IPS-NIHi11 (cell line): ENCODE measurements at places on chromosomes 7 and 10.

DNA sequence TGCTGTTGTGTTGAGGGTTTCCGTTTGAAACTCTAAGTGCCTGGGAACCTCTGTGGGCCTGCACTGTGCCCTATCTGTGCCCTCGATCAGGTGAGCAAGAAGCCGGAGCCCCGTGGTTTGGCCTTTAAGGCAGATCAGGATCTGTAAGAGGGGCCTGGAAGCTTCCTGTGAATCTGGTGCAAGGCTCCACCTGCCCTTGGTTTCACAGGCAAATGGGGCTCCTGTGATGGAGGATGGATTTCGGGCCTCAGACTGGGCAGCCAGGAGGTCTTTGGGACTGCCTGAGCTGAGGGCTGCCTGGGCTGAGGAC lies 21.6 kb downstream of the SCART1 start:
- DNase-seq: no peak

- no peak for DNase-seq
Measured at GRCh38 chr10:70753026-70753663, 32.0 kb downstream of the TBATA start.

GRCh38 chr10:57303566-57303965 lies 942.5 kb upstream of the ZWINT start:
- DNase-seq: no peak

DNA sequence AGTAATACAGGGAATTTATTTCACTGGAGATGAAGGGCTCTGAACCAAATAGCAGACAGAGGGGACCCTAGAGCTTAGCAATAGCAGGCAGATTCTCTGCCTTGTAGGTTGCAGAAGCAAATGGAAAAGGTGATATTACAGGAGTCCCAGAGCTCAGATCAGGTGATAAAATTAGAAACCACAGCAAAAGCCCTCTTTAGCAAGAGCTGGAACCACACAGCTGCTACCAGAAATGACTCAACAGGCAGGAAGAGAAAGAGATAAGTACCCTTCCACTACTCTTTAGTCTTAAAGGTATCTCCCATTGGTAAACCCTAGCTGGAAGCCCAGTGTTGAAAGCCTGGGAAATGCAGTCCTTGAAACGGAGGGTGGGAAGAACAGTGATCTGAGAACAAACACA lies 535.6 kb upstream of the GHITM start:
- DNase-seq: no peak
